ENCODE measurements at places on chromosomes 13 and 19.

- no peak for DNase-seq
Measured at GRCh38 chr19:55165952-55166529, 372 bp downstream of the DNAAF3 start.

DNA sequence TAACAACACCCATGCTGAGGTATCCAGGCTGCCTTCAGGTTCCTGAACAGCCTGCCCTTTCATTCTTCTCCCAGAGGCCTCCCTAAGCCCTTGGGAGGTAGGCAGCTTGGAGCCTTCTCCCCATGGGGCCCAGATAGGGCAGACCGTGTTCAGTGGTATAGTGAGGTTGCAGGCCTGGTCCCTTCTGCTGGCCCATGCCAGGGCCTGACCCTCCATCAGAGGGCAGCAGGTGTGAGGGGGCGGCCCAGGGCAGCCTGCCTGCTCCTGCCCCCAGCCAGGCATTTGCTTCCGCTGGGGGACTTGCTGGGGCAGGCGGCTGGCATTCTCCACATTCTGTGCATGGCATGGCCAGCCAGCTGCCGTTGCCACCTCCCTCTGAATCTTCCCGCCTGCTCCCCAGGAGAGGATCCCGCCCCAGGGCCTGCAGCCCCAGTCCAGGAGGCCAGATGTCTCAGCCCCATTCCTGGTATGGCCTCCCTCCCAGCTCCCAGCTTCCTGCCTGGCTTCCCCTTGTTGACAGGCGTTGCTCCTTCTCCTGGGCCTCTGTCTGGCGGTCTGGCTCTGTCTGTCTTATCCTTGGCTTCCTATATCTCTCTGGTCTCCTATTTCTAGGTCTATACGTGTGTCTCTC is 8.9 kb downstream of the CIC start:
- no peak for DNase-seq

DNA sequence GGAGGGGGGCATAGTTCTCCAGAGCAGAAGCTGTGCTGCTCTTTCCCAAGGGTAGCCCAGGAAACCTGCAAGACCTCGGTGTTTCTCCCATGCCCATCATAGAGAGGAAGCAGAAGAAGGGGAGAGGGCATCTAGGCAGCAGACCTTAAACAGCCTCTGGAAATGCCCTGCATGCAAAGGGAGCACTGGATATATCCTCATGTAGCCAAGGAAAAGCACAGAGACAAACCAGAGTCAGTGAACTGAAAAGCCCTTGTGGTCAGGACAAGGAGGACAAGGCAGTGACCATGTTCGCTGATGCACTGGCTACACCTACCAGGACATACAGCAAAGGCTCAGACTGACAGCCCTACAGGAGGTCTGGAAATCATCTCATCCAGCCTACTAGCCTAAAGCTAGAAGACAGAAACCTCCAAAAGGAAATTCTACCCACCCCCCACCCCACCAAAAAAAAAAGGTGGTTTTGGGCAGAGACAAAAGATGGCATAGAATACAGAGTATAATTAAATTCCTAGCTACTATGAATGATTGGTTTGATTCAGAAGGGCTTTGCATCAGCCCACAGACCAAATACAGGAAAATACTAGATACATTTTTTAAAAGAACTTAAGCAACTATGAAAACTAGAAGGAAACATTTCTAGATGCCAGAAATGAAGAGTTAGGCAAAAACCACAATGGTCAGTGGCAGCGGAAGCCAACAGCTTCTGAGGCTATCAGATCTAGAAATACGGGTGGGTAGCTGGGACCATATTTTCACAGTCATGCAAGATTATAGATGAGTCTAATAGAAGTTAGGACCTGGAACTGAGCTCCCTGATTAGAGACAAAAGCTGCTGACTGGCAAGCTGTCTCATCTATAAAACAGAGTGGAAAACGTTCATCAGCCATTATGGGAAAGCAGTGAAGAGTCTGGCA is 4.4 kb upstream of the TBC1D4 start:
- no peak for DNase-seq

DNA sequence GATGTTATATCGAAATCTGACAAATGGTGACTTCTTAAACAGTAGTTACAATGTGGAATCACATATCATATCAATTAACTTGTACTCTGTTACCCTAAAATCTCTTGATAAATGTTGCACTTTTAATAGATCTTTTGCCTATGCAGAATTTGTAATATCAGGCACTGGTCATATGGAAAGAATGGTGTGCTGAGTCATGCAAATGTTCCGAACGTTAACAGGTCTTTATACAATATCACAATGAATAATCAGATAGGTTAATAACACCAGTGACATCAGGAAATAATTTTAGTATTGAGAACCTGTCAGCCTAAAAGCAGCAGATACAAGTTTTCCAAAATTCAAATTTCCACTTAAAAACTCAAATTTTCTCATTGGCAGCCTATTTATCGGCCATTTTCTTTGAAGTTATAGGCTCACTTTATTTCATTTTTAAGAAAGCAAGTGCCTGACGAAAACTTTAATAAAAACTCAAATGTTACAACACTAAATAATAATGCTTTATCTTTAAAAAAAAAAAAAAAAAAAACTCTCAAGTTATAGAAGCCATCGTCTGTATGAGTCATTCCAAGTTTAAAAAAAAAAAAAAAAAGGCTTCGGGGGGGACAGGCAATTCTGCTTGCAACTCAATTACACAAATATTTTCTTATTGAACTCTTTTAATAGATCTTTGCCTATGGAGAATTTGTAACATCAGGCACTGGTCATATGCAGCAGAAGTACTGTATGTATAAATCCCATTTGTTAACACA is 180.9 kb downstream of the DIAPH3 start:
- no peak for DNase-seq

DNA sequence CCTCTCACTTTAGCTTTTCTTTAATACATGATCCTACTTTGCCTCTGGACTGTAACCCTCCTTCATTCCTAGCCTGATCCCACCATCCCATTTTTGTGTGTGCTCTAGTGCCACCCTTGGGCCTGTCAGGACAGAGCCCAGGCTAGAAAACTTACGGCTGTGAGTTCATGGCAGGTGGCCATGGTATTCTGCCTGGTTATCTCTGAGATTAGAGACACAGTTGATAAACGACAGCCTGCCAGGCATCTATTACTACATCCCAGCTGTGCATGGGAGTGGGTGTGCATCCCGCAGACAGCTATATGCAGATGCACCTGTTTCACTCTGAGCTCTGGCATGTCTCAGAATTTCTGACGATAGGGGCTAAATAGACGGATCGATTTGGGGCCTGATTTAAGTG is 110.9 kb downstream of the HS6ST3 start:
- no peak for DNase-seq

DNA sequence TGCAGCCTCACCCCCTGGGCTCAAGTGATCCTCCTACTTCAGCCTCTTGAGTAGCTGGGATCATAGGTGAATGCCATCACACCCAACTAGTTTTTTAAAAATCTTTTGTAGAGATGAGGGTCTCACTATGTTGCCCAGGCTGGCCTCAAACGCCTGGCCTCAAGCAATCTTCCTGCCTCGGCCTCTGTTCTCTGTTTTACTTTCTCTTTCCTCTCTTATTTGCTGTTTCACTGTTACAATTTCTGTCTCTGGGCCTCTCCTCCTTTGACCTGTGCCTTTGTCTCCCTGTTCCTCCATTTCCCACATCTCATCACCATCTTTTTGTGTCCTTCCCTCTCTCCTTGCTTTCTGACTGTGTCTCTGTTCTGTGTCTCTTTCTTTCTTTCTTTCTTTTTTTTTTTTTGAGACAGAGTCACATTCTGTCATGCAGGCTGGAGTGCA is 9.3 kb downstream of the SHKBP1 start:
- no peak for DNase-seq

GRCh38 chr19:33304371-33304759 is 2.0 kb upstream of the CEBPA start:
- DNase-seq = no peak

GRCh38 chr19:50820086-50820485 is 3.5 kb downstream of the KLK1 start:
- no peak for DNase-seq
